Left lung (tissue), 14 donors: ENCODE measurements at places on chromosomes 5 and 9. TPM values are rescaled to one million over a fixed set of nuclear protein-coding genes. Genes with fewer than 3 reads are reported as not detected.

Gene TXNDC8
- total RNA-seq: not detected

DNA sequence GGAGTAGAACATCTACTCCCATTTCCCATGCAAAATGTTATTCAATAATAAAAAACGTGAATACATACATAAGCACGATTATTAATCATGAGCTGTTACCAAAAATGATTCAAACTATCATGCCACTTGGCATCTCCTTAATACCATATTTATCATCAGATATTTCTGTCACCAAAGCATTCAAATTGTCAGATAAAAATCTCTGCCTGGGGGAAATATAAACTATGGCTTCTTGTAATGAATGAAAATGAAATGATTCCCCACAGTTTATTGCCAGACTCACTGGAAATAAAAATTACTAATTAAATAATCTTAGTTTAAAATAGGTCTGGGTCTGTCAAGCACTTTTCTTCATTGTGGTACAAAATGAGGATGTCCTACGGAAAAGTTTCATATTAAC is 265.4 kb downstream of the EDIL3 start:
- no peaks in the 10 kb centered on the region for H3K36me3 ChIP-seq
- DNase-seq: no peak
- no peaks in the 10 kb centered on the region for H3K4me1 ChIP-seq
- H3K27ac ChIP-seq: no peak overlapping the region
- H3K4me3 ChIP-seq: no peak overlapping the region

DNA sequence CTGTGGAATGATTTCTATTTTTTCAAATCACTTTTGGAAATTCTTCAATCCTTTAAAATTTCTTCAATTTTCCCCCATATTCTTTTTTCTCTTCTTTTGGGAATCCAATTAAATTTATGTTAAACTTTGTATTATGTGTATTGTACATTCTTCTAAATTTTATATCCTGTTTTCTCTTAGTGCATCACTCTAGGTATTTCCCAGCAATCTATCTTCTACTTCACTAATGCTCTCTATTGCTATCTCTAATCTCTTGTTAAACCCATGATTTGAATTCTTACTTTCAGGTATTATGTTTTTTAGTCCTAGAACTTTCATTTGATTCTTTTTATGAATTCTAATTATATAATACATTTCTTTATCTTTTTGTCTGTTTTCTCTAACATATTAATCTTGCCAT is 23.4 kb upstream of the SLC24A2 start:
- no peak for DNase-seq
- H3K4me3 ChIP-seq: no peak overlapping the region
- H3K4me1 ChIP-seq: no peaks in the 10 kb centered on the region
- no peaks in the 10 kb centered on the region for H3K36me3 ChIP-seq
- H3K27me3 ChIP-seq: no peaks in the 10 kb centered on the region
- H3K27ac ChIP-seq: no peak overlapping the region

DNA sequence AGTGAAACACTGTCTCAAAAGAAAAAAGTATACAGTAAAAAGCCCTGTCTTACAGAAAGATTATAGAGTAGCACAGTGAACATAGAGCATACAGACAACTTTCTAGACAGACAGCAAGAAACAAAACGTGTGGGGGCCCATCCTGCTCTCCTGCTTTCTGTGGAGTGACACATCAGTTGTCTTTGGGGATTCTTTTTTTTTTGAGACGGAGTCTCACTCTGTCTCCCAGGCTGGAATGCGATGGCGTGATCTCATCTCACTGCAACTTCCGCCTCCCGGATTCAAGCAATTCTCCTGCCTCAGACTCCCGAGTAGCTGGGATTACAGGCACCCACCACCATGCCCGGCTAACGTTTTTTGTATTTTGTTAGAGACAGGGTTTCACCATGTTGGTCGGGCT is 14.9 kb downstream of the CDHR2 start:
- peaks cover 34% of the 10 kb centered on the region for H3K27me3 ChIP-seq
- no peak overlapping the region for H3K27ac ChIP-seq
- no peaks in the 10 kb centered on the region for H3K36me3 ChIP-seq

GRCh38 chr5:180643191-180643851 is 6.1 kb downstream of the FLT4 start:
- H3K4me1 ChIP-seq: no peaks in the 10 kb centered on the region
- H3K4me3 ChIP-seq: no peak overlapping the region
- peaks cover 7% of the 10 kb centered on the region for H3K27me3 ChIP-seq
- H3K36me3 ChIP-seq: no peaks in the 10 kb centered on the region
- no peak overlapping the region for H3K27ac ChIP-seq
- peak; percentile 67 for DNase-seq

DNA sequence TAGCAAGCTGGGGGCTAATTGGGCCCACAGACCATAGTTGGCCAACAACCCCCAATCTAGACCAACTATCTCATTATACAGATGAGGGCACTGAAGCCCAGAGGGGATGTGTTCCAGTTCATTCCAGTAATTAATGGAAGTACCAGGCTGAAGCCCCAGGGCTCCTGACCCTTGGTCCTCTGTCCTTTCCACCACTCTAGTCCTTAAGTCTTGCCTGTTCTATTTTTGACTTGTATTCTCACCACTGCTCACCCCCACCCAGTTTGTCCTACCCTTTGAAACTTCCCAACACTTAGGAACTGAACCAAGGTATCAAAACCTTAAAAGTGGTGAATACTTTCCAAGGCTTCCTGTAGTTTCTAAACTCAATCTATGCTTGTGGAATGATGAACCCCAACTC is 407.4 kb downstream of the ENC1 start:
- DNase-seq: no peak
- H3K27me3 ChIP-seq: no peaks in the 10 kb centered on the region
- no peaks in the 10 kb centered on the region for H3K36me3 ChIP-seq

- H3K27ac ChIP-seq: no peak overlapping the region
- H3K27me3 ChIP-seq: no peaks in the 10 kb centered on the region
- DNase-seq: no peak
These were observed 409.2 kb upstream of the KLF4 start for GRCh38 chr9:107898761-107899160.
